Activated CD4-positive, alpha-beta T cell treated with anti-CD3 and anti-CD28 coated beads for 4 hours (primary cell): ENCODE measurements at places on chromosomes 4 and X.

GRCh38 chr4:40782876-40783275, 33.1 kb downstream of the NSUN7 start:
- no peak for DNase-seq

DNA sequence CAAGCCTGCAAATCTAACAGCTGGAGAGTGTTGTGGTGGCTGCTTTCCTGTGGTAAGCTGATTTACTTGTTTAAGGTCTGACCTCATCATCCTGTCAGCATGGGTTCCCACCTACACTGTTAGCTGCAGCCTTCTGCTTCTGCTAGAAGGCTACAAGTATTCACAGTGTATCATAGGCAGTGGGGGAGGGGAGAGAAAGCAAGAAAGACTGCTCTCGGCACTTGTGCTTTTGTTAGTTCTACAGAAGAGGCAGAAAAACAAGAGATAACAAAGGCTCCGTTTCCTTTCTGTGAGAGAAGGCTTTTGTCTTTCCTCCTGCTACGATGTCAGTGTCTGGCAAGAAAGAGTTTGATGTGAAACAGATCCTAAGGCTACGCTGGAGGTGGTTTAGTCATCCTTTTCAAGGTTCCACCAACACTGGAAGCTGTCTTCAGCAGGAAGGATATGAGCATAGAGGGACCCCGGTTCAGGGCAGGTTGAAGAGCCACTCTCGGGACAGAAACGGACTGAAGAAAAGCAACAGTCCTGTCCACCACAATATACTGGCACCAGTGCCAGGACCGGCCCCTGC, at the start of gene KLHL4:
KLHL4 (plus strand) TSS at position 232 of the 571 bp plus-strand sequence; CDS start at position 324, 92 bp downstream.
- no peak for DNase-seq

DNA sequence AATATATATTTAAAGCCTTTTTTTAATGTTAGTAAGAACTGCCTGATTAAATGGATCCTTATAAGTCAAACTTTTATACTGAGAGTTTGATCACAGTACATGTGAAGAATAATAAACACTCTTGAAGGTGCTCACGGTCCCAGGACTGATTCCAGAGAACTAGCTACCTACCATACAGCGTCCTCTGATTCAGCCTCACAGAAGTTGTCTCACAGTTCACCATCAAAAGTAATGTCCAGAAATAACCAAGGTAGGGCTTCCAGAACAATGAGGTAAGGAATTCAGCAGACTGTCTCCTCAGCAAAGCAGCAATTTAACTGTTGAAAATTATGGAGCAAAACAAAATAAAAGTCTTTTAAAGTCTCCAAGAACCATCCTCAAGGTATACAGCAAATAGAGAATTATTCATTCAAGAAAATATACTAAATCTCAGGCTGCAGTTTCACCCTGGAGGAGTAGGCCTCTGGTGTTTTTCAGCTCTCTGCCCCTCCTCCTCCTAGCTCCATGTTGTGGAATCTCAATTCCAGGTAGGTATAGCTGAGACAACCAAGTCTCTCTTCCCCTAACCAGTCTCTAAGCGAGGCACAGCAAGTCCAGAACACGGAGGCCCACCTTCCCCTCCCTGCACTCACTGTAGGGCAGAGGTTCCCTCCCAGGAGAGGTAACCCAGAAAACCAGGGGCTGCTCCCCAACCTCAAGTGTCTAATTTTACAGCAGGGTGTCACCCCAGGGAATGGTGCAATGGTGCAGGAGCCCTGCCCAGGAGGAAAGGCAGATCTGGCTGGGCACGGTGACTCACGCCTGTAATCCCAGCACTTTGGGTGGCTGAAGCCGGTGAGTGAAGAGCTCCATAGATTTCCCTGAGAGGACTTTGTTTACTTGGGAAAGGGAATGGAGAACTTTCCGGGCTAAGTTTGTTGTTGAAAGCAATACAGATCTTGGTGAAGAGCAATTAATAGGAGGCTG, 28.6 kb downstream of the FAM241A start:
- no peak for DNase-seq

DNA sequence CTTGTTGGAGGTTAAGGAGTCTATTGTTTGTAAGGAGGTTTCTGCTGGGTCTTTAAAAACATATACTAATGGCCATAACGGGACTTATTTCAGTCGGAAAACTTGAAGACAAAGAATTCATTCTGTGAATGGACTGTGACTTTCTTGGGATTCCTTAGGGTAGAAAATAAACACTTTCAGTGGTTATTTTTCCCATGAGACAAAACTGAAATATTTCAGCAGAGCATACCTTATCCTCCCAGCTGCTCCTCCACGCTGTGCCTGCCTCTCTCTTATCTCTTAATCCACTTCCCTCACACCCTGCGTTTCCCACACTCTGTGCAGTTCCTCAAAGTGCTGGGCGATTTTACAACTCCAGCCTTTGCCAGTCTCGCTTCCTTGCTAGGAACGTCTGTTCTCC, 47.1 kb upstream of the SORBS2 start:
- no peak for DNase-seq

GRCh38 chr4:4865705-4866123, 6.2 kb downstream of the MSX1 start:
- DNase-seq: no peak

GRCh38 chr4:148852092-148852699, 410.0 kb upstream of the NR3C2 start:
- no peak for DNase-seq

DNA sequence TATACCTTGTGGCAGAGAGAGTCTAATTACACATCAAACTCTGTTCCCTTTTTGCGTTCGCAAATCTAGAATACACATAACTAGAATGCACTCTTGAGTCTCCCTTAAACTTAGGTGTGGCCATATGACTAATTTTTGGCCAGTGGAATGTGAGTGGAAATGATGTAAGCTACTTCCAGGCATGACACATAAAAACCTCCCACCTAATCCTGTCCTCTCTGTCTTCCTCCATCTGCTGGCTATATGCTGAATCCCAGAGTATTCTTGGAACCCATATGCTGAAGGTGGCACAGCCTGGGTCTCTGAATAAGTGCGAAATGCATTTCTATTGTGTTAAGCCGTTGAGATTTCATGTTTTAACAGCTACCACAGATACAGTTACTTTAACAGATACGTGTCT, 269.9 kb upstream of the NRK start:
- DNase-seq: no peak

DNA sequence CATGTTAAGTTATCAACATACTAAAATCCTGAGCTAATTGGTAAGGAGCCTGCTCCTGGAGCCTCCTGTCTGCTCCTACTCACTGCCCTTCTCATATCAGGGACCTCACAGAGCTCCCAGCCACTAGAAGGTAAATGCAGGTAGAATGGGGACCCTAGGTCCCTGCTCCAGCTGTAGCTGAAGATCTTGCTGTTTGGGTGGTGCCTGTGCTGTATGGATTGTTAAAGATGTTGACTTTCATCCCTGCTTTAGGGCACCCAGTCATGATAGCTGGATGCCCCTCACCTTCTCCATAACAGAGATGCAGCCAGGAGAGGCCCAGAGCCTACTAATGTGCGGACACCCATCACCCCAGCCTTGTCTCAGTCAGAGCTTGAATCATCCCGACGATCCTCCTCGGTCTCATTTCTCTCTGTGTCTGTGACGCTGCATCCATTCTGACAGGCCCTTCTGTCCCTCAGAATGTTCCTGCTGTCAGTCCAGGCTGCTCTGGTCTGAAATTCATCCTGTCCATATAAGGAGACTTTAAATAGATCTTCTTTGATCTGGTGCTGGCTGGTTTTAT, 341.7 kb upstream of the GATB start:
- no peak for DNase-seq

GRCh38 chr4:177986236-177986635, 544.0 kb upstream of the AGA start:
- DNase-seq: no peak

GRCh38 chr4:184433258-184433892, 41.0 kb downstream of the IRF2 start:
- DNase-seq: no peak

DNA sequence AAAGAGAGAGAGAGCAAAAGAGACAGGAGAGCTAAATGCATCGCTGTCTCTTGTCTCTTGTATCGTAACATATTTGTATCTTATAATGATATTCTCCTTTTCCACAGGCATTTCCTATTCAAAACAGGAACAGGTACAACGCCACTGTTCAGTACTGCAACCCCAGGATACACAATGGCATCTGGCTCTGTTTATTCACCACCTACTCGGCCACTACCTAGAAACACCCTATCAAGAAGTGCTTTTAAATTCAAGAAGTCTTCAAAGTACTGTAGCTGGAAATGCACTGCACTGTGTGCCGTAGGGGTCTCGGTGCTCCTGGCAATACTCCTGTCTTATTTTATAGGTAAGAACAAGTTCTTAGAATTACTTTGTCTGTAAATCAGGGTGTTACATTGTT, 288.6 kb downstream of the DCTD start:
- DNase-seq: no peak

DNA sequence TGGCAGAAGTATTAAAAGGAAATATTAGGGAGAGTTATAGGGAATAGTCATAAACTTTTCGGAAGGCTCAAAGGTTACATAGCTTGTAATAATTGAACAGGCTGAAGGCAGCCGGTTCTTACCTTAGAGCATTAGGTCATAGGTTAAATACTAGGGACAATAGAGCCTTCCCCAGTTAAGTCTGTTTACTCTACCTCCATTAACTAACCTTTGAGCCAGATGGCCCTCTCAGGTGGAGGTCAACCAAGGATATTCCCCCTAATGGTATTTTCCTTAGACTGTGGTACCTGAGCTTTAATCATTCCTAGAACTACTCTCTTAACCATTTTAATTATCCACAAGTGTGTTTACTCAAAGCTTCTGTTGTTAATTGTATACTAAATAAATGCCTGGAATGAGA, 920.9 kb upstream of the PABPC4L start:
- no peak for DNase-seq

- DNase-seq: no peak
These were observed 93.9 kb downstream of the SH3KBP1 start for GRCh38 chrX:19793471-19793870.

GRCh38 chrX:97597954-97598353, 714.2 kb downstream of the RPA4 start:
- peak; percentile 1 for DNase-seq

- no peak for DNase-seq
These were observed 128.7 kb downstream of the CCNB3 start for GRCh38 chrX:50333308-50333707.

GRCh38 chrX:46649421-46650260, 76.1 kb downstream of the CHST7 start:
- DNase-seq: no peak

GRCh38 chrX:154739952-154740465, 10.9 kb downstream of the GAB3 start:
- DNase-seq: no peak

GRCh38 chr4:7838136-7838782, 101.4 kb downstream of the AFAP1 start:
- DNase-seq: no peak

- no peak for DNase-seq
These were observed 18.1 kb downstream of the CLTRN start for GRCh38 chrX:15646543-15646942.

DNA sequence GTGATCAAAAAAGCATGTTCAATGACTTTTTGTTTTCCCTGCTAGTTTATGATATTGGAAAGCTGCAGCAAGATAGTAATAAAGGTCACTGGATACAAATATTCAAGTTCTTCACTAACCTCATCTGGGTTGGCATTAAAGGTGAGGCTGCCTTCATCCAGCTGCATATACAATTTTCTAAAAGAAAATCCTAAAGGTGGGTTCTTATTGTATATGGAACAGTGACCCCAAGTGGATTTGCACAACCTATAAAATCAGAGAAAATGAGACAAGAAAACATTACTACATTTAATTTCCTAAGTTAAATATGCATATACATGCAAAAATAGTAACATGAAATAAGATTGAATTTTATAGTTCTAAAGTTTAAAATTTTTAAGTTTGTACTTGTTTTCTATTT, 23.9 kb downstream of the FBXO8 start:
- no peak for DNase-seq

- DNase-seq: no peak
These were observed 226.5 kb upstream of the FGF13 start for GRCh38 chrX:138938003-138938402.
